Trophoblast cell (in vitro differentiated cells and primary cell): ENCODE measurements at places on chromosomes 2 and 18.

- no peak for DNase-seq
- H3K27ac ChIP-seq, result no peak overlapping the region
- no peak overlapping the region for H3K4me3 ChIP-seq
- H3K4me1 ChIP-seq, result no peaks in the 10 kb centered on the region
- peaks cover 34% of the 10 kb centered on the region for H3K36me3 ChIP-seq
Measured at GRCh38 chr2:219612577-219613286, 14.7 kb upstream of the SLC4A3 start.

GRCh38 chr2:15595342-15595905 is 3.8 kb downstream of the DDX1 start:
- no peak for DNase-seq
- H3K27me3 ChIP-seq, result no peaks in the 10 kb centered on the region
- no peak overlapping the region for H3K27ac ChIP-seq

DNA sequence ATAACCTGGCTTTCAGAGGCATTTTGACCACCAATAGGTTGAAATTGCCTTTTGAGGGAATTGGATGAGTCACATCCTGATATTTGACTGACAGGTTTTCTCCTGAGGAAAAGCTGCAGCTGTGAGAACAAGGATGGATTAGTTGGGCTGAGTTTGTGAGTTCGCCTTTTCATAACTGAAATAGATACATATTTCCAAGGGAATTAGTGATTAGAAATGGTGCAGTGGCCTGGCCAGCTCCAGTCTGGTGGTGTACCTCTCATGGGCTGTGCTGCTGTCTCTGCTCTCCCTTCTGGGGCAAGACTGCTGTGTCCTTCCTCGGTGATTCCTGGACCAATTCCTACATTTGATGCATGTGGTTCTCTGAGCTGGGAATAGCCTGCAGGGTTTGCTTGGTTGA is 341.3 kb downstream of the TSN start:
- no peaks in the 10 kb centered on the region for H3K27me3 ChIP-seq
- H3K36me3 ChIP-seq, result no peaks in the 10 kb centered on the region
- no peak overlapping the region for H3K4me3 ChIP-seq
- H3K27ac ChIP-seq, result no peak overlapping the region

DNA sequence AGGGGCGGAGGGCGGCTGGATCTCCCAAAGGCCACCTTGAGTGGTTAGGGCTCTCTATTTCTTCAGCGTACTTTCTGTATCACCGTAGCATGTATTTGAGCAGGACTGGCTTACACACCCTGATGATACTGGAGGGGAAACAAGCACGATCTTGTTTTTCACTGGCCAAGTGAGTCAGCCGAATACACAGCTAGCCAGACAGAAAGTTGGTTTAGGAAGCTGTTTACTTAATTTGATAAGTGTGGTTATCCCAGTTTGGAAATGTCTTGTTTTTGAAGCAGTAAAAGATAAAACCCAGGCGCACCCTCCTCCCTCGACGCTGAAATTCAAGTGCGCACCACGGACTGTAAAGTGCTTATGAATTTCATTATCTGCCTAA is 582 bp downstream of the RIOK3 start:
- H3K4me1 ChIP-seq, result no peaks in the 10 kb centered on the region
- H3K4me3 ChIP-seq, result peak overlapping the region; percentile 97

GRCh38 chr2:190270298-190270697 is 49.3 kb downstream of the HIBCH start:
- no peak for DNase-seq
- H3K4me3 ChIP-seq, result no peak overlapping the region
- no peaks in the 10 kb centered on the region for H3K27me3 ChIP-seq
- H3K27ac ChIP-seq, result no peak overlapping the region
- H3K4me1 ChIP-seq, result no peaks in the 10 kb centered on the region

- no peaks in the 10 kb centered on the region for H3K27me3 ChIP-seq
- no peak for DNase-seq
- H3K4me1 ChIP-seq, result no peaks in the 10 kb centered on the region
- no peak overlapping the region for H3K4me3 ChIP-seq
- H3K27ac ChIP-seq, result no peak overlapping the region
Measured at GRCh38 chr2:69631402-69631801, 12.1 kb downstream of the AAK1 start.

DNA sequence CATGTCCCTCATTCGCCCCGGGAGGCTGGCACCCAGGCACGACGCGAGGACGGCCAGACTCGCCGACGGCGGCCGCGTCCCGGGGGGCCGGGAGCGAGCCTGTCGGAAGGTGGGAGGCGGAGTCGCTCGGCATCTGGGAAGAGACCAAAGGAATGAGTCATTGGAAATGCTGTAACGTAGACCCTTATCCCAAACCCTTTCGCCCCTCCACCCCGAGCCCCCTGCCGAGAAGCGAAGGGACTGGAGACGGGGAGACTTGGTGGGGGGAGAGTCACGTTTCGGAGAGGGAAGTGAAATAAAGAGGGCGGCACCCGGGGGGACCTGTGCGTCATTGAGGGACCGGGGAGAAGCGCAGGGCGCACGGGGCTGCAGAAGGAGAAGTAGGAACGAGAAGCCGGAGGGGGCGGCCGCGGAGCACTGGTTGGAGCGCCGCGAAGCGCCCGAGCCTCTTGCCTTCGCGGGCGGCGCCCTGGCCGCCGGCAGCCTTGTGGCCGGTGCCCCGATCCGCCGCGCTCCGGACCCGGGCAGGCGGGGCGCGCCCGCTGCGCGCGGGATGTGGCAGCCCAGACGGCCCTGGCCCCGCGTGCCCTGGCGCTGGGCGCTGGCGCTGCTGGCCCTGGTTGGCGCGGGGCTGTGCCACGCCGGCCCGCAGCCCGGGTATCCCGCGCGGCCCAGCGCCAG is at the start of gene EMILIN2:
Gene EMILIN2, plus strand, starts transcription at position 371 of the 681 bp plus-strand sequence. Its CDS starts 183 bp downstream, at position 554.
- no peaks in the 10 kb centered on the region for H3K36me3 ChIP-seq
- no peaks in the 10 kb centered on the region for H3K27me3 ChIP-seq
- DNase-seq, result peak; percentile 21
- peak within 1 kb of the TSS; percentile 44 for H3K27ac ChIP-seq
- H3K4me1 ChIP-seq, result peaks cover 2% of the 10 kb centered on the region
